ENCODE measurements at places on chromosomes 6 and 20. TPM values are rescaled to one million over a fixed set of nuclear protein-coding genes. Genes with fewer than 3 reads are reported as not detected.

DNA sequence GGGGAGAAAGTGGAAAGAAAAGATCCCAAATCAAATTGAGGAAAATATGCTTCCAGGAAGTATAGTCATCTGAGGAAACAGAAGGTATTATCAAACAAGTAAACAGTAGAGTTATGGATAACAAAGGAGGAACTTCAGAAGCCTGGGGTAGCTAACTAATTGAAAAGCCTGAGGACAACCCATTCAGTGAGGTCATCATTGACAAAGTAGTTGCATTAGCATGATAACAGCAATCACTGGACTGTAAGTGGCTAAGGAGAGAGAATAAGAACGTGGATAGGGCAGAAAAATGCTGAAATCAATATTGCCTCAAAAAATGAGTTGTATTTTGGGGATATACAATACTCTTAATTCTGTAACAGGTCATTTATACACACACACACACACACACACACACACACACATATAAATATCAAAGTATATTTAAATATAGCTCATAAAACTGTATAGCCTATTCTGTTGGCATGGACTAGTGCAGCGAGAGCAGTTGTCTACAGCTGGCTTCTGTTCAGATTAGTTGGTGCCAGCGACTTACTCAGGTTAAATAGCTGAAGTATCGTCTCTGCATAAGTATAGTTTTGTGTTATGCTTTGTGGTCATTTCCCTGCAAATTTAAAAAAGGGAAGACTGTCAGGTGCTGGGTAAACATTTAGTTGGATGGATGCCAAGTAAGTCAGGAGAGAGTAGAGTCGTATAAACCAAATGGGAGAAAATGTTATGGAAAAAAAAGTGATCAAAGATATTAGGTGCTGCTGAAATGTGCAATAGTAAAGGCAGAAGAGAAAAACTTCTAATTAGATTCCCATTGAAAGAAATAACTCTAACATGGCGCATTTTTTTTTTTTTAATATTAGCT lies 33.8 kb upstream of the CTAGE9 start:
- DNase-seq = no peak
- H3K36me3 ChIP-seq = no peaks in the 10 kb centered on the region
- no peak overlapping the region for H3K4me3 ChIP-seq
- H3K27me3 ChIP-seq = no peaks in the 10 kb centered on the region

- H3K27ac ChIP-seq = no peak overlapping the region
- H3K4me1 ChIP-seq = no peaks in the 10 kb centered on the region
- H3K36me3 ChIP-seq = no peaks in the 10 kb centered on the region
- no peaks in the 10 kb centered on the region for H3K27me3 ChIP-seq
- no peak for DNase-seq
Measured at GRCh38 chr20:53299831-53300230, 293.8 kb downstream of the ZNF217 start.

DNA sequence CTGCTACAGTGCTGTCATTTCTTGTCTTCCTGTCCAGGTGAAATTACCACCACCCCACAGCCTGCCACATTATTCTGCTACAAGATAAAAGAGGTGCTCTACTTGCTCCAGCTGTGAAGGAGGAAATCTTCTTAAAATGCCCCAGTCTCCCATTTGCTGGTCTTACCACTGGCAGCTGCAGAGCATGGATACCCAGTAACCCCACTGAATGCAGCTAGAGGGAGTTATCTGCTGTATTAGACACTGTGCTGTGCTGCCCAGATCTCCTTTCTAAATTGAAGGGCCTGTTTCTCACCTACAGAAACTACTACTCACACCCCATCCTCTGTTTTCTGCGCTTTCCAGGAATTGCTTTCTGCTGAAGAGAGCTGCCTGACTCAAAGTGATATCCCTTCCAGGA lies 517.8 kb downstream of the PKHD1 start:
- no peak overlapping the region for H3K27ac ChIP-seq
- H3K27me3 ChIP-seq = no peaks in the 10 kb centered on the region
- DNase-seq = no peak
- no peak overlapping the region for H3K4me3 ChIP-seq
- no peaks in the 10 kb centered on the region for H3K4me1 ChIP-seq
- H3K36me3 ChIP-seq = no peaks in the 10 kb centered on the region

DNA sequence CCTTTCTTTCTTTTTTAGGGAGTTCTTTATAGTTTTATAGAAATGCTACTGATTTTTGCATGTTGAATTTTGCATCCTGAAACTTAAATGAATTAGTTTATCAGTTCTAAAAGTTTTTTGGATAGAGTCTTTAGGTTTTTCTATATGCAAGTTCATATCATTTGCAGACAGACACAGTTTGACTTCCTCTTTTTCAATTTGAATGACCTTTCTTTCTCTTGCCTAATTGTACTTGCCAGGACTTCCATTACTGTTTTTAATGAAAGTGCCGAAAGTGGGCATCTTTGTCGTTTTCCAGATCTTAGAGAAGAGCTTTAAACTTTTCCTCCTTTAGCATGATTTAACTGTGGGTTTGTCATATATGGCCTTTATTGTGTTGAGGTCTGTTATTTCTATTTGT lies 21.1 kb upstream of the EDN1 start:
- DNase-seq = no peak
- no peak overlapping the region for H3K27ac ChIP-seq
- no peaks in the 10 kb centered on the region for H3K36me3 ChIP-seq
- no peak overlapping the region for H3K4me3 ChIP-seq
- H3K4me1 ChIP-seq = no peaks in the 10 kb centered on the region

The TMEM63B gene
- 16.7 TPM for total RNA-seq

The ELOVL4 gene
- 0.64 TPM for total RNA-seq

The MYH7B gene
- total RNA-seq = 0.66 TPM

The CFAP61 gene
- 0.33 TPM for total RNA-seq
